Activated T-helper 2 cell treated with anti-CD3 and anti-CD28 coated beads, Interferon-gamma antibody, Interleukin-2, Interleukin-4, amounts not matched to agents 10 μg/mL and 5 μg/mL and 100 μg/mL, durations not matched to agents 14 hours and 24 hours and 36 hours (primary cell): ENCODE measurements at places on chromosomes 5 and 9.

GRCh38 chr5:158914008-158915000 is 185.4 kb downstream of the EBF1 start:
- no peak for DNase-seq

GRCh38 chr5:44495280-44495679 is 106.1 kb upstream of the FGF10 start:
- DNase-seq: no peak

- no peak for DNase-seq
Measured at GRCh38 chr5:28397502-28397941, 1359.1 kb upstream of the CDH9 start.

GRCh38 chr9:125843646-125844045 is 96.5 kb downstream of the PBX3 start:
- no peak for DNase-seq

- peak; percentile 13 for DNase-seq
Measured at GRCh38 chr5:81750308-81751008, 439 bp downstream of the SSBP2 start.

GRCh38 chr5:14123974-14124482 is 19.1 kb upstream of the TRIO start:
- no peak for DNase-seq

DNA sequence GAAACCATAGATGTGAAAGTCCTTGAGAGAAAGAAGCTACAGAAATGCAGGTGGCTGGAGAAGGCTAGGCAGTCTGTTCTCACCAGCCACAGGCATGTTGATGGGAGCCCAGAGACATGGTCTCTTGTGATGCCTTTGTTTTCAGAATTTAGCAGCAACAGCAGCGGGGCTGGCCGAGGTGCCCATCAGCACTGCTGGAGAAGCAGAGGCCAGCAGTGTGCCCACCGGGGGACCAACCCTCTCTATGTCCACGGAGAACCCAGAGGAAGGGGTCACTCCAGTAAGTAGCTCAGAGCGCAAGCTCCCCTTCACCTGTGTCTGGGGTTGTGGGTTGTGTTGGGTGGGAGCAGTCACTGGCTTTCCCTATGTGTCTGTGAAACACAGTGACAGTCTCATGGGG is 59.6 kb downstream of the COL15A1 start:
- DNase-seq: no peak

DNA sequence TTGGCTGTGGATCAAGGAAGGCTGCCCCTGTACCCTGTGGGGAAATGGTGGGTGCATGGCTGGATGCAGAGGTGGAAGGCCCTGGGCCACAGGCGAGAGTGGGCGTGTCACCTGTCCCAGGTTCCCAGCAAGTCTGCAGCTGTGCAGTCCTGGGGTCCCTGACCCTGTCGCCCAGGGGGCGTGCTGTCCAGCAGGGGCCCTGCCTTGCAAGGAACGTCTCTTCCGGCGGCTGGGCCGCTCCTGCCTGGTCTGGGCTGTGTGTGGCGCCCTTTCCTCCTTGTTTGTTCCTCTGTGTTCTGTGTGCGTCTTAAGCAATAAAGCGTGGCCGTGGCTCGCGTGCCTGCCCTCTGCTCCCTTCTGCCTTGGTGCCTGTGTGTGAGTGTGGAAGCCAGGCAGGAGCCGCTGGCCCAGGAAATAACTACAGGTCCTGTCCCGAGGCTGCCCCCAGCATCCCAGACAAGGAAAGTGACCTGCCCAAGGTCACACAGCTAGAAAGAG is 8.4 kb downstream of the SLC2A6 start:
- DNase-seq: no peak

GRCh38 chr5:9507974-9508373 is 37.9 kb downstream of the SEMA5A start:
- no peak for DNase-seq

DNA sequence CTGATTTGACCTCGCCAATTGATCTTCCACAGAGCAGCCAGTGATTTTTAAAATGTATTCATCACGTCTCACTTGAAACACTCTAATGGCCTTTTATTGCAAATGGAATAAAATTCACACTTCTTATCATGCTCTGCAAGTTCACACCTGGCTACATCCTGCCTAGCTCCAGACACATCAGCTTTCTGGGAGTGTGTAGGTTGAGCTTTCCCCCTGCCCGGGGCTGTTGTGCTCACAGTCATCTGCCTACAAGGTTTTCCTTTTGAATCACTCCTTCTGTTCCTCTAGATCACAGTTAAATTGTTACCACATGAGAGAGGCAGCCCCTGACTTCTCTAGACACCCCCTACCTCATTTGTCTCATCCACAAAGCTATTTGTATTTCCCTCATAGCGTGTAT is 674.5 kb downstream of the PRELID2 start:
- DNase-seq: no peak

DNA sequence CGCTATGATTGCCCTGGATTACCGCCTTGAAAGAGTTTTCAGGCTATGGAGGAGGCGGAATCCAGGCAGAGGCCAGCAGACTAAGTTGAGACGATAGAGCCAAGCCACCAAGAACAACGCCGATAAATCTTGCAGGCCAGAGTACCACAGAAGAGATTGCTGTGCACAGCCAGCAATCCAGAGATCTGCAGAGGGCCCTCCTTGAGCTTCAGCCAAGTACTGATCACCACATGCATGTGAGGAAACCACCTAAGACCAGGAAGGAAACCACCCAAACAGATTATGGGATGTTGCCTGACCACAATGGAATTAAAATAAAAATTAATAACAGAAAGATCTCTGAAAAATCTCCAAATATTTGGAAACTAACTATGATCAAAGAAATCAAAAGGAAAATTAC is 74.9 kb downstream of the GCNT4 start:
- DNase-seq: no peak

- no peak for DNase-seq
Measured at GRCh38 chr5:74241751-74242140, 398.8 kb downstream of the ENC1 start.

DNA sequence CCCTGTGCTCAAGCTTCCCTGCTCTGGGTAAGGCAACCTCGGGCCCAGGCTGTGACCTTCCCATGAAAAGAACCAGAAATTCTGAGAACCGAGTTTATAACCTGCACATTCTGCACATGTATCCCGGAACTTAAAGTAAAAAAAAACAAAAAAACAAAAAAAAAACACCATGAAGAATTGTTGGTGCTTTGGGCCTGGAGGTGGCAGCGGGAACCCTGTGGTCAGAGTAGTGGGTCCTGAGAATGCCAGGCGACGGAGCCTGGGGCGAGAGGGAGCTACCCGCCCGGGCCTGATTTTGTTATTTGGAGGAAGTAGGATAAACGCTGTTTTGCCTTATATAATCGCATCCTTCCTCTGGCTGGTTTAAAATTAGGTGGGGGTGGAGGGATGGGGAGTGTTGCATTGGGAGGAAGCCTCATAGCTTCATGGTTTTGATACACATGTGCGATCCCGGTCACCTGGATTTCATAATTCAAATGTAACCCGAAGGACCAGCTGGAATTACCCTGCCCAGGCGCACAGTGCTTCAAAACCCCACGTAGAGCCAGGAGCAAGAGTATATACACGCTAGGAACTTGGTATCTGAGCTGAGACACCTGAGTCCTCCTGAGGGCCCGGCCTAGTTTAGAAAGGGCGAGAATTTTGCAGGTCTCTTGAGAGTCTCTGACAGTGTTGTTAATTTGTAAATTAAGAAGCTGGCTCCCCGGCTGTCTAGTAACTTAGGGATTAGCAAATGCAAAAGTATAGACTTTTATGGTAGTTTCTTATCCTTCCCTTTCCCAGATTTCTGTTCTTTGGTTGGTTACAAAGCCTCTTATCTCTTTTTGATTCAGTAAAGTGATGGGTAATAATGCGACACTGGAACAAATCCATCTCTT is 2.8 kb downstream of the MSX2 start:
- DNase-seq: no peak

GRCh38 chr9:77945798-77946197 is 85.8 kb downstream of the GNAQ start:
- DNase-seq: no peak

- no peak for DNase-seq
Measured at GRCh38 chr5:154487541-154487940, 9.5 kb upstream of the HAND1 start.

DNA sequence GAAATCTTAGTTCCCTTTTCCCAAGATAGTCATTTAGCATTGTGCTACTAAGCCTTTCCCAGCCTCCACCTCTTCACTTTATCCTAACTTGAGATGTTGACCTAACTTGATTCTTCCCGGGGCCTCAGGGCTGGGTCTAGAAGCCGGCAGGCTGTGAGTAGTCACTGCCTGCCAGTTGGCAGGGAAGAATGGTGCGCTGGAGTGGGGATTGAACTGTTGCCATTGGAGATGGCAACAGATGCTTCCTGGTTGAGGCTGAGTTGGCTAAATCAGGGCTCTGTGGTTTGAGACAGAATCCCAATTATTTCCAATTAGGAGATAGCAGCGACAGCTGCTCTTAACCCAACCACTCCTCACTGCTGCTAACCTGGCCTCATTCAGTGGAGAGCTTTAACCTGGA is 343.1 kb downstream of the BRINP1 start:
- DNase-seq: no peak

DNA sequence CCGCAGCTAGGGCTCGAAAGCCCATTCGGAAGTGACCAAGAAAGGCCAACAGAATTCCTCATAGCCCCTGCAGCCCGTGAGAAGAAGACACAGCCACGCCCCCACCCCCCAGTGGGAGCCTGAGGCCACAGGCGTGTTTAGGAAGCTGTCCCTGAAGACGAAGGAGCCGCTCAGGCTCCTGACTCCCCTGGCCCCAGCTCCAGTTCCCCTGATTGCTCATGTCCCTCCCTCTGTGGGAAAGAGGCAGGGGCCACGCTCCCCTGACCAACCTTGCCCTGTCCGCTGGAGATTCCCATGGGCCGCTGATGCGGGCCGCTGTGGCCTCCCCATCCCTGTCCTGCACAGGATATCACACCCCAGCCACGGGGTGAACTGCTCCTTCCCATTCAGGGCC is 13.6 kb downstream of the ROPN1L start:
- DNase-seq: no peak

DNA sequence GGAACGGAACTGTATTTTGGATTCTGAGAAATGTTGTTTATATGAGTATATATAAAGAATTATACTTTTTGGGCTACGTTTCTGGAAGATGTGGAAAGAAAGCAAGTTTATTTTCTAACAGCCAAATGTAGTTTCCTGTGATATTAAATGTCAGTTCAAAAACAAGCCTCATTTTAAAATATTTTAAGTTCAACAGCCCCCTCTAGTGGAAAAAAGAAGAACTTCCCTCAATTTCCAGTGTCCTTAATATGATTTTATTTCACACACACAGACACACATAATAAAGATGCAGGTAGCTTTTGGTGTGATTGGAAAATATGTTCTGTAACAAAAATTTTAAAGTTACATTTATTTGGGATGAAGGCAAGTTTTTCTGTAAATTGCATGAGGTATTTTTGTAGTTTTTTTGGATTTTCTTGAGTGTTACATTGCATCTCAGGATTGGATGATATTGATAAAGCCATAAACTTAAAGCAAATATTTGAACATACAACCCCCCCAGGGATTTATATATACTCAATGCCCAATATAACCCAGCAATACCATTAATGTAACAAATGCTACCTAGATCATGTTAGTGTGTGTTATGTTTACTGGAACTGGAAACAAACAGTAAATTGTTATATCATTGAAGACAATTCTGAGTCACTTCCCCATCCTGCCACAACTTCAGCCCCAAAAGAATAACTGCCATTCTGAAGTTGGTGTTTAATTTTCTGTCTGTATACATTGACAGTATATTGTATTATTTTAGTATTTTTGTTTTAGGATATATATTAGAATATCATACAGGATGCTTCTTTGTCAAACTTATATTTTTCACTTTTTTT is 54.0 kb downstream of the CCDC171 start:
- no peak for DNase-seq

- no peak for DNase-seq
Measured at GRCh38 chr5:15026011-15026893, 154.7 kb upstream of the ANKH start.

DNA sequence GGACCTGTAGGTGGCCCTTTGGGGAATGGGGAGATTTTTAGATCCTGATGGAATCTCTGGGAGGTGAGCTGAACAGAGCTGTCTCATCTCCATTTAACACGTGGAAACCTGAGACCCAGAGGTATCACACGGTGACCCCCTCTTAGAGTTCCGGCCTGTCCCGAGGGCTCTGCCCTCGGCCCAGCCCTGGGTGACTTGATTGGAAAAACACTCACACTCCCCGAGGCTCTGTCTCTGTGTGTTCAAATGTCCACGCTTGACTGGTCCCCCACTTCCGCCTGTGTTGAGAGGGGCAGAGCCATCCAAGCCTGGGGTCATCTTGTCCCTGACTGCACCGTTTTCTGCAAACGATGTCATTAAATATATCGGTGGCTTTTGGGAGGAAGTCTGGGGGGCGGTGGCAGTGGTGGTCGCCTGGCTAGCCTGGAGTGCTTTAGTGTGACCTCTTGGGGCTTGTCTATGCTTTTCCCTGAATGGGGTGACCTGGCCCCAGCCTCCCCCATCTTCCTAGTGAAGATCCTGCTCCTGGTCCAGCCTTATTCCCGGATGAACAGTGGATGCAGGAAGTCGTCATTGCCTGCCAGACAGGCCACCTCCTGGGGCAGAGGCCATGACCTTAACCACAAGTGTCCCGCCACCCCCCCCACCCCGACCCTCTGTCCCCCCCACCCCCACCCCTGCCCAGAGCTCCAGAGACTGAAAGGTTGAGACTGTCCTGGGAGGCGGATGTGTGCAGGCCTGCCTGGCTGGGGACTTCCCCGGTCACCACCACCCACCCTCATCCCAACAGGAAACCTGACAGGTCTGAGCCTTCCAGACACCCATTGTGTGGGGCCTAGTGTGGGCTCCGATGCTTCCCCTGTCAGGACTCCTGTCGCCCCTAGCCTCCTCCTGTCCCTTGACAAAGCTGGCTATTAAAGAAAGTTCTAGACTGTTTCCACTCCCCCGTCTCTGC is 5.3 kb upstream of the DAB2IP start:
- DNase-seq: no peak

DNA sequence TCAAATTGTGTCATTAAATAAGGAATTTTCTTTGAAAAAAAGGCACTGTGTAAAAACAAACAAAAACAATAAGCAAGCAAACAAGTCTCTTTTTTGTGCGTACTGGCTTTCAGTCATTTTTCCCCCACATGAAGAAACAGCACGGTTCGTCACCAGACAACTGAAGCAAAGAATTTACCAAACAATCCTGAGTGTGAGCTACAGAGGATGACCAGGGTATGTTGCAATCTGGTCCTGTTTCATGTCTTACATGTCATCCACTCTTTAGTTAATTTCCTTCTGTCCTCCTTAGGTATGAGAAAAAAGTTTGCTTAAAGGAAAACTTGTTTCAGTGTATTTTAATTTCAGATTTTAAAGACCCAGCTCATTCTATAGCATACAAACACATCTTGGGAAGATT is 1080.7 kb upstream of the NUDT12 start:
- DNase-seq: no peak

DNA sequence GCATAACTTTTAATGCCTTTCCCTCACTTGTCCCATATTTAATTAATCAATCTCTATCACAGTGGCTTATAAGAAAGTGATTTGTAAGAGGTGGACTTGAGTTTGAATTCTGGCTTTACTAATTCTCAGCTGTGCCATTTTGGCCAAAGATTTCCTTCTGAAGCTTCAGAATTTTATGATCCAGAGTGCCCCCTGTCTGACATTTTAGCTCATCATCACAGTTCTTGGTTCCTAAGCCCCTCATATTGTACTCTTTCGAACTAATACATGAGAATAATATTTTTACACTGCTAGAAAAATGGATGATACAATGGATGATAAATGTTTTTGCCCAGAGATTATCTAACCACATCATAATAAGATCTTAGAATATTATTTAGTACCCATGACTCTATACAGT is 1014.1 kb downstream of the PTPRD start:
- no peak for DNase-seq

GRCh38 chr5:109944461-109944860 is 254.7 kb downstream of the MAN2A1 start:
- no peak for DNase-seq
